Adrenal gland (tissue), 19 donors: ENCODE measurements at places on chromosomes 1 and 21. TPM values are rescaled to one million over a fixed set of nuclear protein-coding genes. Genes with fewer than 3 reads are reported as not detected.

Gene LZIC
- 30.6 TPM for total RNA-seq

Gene KRTAP19-1
- total RNA-seq, result not detected

Gene LCE1C
- total RNA-seq, result not detected

Gene PRPF38A
- total RNA-seq, result 5.1 TPM

Gene SLC44A3
- total RNA-seq, result 9.8 TPM

Gene MIXL1
- total RNA-seq, result not detected

Gene BCL2L15
- total RNA-seq, result 1.3 TPM

Gene MPZL1
- total RNA-seq, result 64.1 TPM

Gene MATN1
- total RNA-seq, result not detected

Gene MCOLN2
- 0.89 TPM for total RNA-seq

Gene RASAL2
- 22.6 TPM for total RNA-seq

Gene MMP23B
- total RNA-seq, result 6.4 TPM

Gene PGLYRP4
- not detected for total RNA-seq

Gene LRRC71
- 0.28 TPM for total RNA-seq

Gene GJA4
- total RNA-seq, result 25.1 TPM

Gene MFSD2A
- total RNA-seq, result 1.3 TPM

Gene VCAM1
- total RNA-seq, result 64.7 TPM

Gene ZNF593OS
- total RNA-seq, result not detected

Gene RNF187
- total RNA-seq, result 259 TPM

Gene OR2L8
- not detected for total RNA-seq

Gene EFNA3
- 6.6 TPM for total RNA-seq

Gene BATF3
- 3.7 TPM for total RNA-seq

Gene FCRL5
- not detected for total RNA-seq

Gene LCE2C
- total RNA-seq, result not detected

Gene SPRR2E
- total RNA-seq, result not detected

Gene SYT14
- 2.9 TPM for total RNA-seq

Gene NCMAP
- total RNA-seq, result not detected

Gene CD244
- 0.47 TPM for total RNA-seq

Gene S100A7
- not detected for total RNA-seq

Gene NASP
- total RNA-seq, result 48.7 TPM

Gene FCGR2B
- 22.8 TPM for total RNA-seq

Gene IFI44L
- 13.6 TPM for total RNA-seq

Gene CYP4A11
- not detected for total RNA-seq
